ENCODE measurements at places on chromosomes 5 and 9.

- DNase-seq: peak; percentile 82
Measured at GRCh38 chr9:84296146-84296843, 44.3 kb downstream of the SLC28A3 start.

- no peak for DNase-seq
Measured at GRCh38 chr5:152288917-152289595, 116.0 kb downstream of the NMUR2 start.

GRCh38 chr9:101453776-101454570 lies 18.4 kb upstream of the ALDOB start:
- peak; percentile 19 for DNase-seq

GRCh38 chr5:157874861-157875260 lies 15.9 kb upstream of the CLINT1 start:
- no peak for DNase-seq

DNA sequence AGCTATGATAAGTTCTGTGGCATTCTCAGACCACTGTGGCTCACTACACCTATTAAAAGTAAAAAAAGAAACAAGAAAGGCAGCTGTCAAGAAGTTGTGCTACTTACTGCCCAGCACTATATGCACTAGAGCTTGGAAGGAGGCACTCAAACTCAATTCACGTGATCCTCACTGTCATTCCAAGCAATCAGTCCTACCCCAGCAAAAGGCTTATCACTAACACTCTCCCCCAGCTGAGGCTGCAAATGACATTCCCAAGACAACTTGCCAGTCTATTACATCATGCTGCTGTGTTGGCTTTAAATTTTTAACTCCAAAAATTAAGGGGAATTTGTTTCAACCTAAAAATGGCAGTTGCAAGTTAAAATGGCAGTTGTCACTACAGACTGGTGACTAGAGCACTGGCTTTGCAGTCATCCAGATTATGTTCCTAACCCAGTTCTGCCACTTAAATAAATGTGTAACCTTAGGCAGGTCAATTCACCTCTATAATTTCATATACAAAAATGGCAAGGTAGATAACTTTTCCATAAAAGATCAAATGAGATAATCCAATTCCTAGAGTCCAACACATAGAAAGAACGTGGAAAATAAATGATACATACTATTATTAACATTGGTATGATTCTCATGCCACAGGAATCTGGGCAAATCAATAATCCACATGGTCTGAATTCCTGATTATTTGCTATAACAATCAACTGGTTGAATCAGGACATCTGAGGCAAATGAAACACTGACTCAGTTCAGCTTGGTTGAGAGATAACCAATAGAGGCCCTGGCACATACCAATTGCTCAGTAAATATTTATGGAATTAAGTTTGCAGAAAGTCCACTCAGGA lies 52.4 kb downstream of the FBXW11 start:
- DNase-seq: peak; percentile 87

- no peak for DNase-seq
Measured at GRCh38 chr5:146137967-146138403, 32.6 kb upstream of the PLAC8L1 start.

DNA sequence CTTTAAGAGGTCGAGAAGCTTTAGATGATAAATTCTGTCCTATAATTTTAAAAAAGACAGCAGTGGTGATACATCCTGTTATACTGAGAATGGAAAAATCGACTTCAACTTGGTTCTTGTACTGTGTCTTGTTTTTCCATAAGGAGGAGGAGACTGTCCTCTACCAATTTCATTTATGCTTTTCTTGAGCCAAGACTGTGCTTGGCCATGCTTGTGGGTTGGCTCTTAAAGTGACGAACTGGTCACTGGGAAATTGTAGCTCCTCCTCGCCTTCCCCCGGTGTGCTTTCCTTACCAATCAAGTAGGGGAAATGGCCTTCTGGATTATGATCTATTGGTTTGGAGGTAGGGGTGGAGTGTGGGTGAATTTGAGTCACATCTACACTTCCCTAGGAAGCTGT lies 67.1 kb upstream of the HSPB3 start:
- no peak for DNase-seq

DNA sequence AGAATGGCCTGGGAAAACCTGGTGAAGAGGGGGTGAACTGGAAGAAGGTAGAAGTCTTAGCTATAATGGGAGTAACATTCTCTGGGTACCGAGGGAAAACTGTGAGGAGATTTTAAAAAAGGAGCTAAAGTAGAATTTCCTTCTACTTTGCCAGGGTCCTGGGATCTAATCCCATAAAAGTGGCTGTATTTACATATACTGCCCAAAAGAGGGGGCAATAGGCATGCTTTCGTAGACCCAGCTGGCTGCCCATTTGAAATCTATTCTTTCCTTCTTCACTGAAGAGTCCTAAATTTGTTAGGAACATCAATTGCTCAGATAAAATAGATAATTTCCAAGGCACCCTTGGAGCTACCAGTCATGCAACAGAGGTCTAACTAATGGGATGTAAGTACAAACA lies 159.2 kb downstream of the CDC42SE2 start:
- DNase-seq: peak; percentile 32

DNA sequence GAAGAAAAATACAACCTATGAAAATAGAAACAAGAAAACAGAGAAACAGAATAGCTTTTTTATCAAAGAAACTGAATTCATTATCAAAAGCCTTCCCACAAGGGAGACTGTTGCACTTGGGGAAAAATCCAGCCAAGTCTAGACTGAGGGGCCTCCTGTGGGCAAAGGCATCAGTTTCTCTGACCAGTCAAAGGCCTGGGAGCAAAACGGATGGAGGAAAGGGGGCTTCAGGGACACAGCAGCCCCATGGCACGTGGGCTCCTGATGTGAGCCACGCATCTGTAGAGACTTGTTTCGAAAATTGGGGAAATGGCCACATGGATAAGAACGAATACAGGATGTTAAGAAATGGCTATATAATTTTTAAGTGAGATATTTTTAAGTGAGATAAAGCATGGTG lies 21.1 kb downstream of the ZDHHC11B start:
- no peak for DNase-seq

DNA sequence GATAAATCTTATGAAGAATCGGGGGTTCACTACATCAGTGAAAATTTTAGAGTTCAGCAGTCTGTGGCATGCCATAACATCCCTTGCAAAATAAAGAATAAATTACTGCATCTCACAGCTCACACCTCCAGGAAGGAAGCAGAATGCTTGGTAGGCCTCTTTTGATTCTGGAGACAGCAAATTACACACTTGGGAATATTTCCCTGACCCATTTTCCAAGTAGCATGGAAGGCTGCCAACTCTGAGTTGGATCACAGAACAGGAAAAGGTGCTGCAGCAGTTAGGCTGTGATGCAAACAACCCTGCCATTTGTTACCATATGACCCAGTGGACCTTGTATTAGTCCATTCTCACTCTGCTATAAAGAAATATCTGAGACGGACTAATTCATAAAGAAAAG lies 293.5 kb downstream of the ASTN2 start:
- no peak for DNase-seq

GRCh38 chr5:149941795-149942194 lies 2.8 kb downstream of the PDE6A start:
- no peak for DNase-seq

DNA sequence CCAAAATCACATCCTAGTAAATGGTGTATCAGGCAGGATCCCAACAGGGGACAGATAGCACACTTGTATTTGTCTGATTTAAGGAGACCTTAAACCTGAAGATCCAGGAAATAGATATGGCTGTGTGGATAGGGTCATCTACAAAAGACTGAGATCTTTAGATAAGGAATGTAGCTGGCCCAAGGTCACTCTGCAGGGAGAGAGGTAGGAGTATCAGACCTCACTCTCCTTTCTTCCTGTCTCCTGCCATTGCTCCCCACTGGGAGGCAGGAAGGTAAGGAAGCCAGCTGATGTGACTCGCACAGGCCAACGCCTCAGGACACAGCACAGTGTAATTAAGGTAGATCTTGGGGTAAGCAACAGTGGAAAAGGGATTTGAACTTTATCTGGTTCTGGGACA lies 85.8 kb downstream of the PLPPR1 start:
- no peak for DNase-seq

DNA sequence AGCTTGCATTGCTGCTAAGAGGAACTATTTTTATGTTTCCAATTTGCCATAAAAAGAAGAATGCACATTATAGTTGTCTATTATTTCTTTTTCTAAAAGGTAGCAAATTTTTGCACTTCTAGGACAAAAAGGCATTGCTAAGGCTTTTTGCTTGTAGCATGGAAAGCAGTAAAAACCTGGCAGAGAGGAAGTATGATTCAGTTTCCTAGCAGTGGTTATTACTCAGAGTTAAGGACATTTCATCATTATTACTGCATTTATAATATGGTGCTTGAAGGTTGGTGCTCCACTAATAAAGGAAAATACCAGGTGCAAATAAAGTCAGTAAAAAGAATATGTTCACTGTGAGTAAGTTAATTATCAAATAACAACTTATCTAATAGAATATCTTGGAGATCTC lies 179.8 kb upstream of the PLPPR1 start:
- DNase-seq: no peak

DNA sequence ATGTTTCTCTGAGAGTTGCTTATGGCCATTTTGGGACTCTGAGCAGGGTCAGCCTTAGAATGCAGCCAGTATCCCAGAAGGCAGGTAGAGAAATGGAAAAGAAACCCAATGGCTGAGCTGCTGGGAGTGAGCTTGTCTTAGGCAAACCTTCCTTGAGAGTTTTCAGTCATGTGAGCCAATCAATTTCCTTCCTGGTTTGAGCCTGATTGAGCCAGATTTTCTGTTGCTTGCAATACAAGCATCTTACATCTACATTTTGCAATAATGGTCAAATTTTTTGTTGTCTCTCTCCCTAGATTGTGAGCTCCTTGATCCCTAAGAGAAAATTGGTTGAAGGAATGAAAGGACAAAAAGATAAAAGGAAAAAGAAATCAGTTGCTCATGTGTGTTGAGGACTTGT lies 155.3 kb downstream of the SNX18 start:
- DNase-seq: no peak

GRCh38 chr5:168360521-168361285 lies 69.3 kb downstream of the WWC1 start:
- DNase-seq: no peak

- peak; percentile 58 for DNase-seq
Measured at GRCh38 chr9:132069046-132069898, 10.4 kb downstream of the MED27 start.

- DNase-seq: no peak
Measured at GRCh38 chr9:97910357-97910756, 11.9 kb downstream of the TRMO start.

DNA sequence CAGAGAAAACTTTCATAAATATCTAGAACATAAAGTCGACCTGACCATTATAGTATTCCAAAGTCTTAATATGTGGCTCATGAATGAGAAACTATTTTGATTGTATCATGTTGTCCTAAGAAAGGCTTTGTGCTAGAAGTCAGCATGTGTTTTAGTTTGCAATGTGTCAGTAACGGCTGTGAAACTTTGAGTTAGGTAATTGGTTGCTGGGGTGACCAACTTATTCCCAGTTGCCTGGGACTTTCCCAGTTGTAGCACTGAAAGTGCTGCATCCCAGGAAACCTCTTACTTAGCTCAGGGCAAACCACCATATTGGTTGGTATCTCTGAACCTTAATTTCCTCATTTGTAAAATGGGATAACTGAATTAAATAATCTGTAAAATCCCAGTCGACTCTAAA lies 114.6 kb upstream of the SLC12A2 start:
- DNase-seq: no peak

DNA sequence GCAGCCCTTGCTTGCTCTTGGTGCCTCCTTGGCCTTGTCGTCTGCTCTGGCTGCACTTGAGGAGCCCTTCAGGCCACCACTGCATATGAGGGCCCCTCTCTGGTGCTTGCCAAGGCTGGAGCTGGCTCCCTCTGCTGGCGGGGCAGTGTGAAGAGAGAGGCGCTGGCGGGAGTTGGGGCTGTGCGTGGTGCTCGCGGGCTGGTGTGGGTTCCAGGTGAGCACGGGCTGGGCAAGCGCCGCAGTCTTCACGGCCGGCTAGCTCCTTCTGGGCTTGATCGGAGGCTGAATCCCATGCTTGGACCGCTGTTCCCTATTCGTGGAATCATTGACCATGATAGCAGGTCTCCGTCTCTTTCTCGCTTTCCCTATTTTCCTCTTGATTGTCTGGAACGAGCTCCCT lies 56.5 kb downstream of the XRCC4 start:
- no peak for DNase-seq

- DNase-seq: no peak
Measured at GRCh38 chr9:80375477-80375876, 803.7 kb downstream of the TLE4 start.

DNA sequence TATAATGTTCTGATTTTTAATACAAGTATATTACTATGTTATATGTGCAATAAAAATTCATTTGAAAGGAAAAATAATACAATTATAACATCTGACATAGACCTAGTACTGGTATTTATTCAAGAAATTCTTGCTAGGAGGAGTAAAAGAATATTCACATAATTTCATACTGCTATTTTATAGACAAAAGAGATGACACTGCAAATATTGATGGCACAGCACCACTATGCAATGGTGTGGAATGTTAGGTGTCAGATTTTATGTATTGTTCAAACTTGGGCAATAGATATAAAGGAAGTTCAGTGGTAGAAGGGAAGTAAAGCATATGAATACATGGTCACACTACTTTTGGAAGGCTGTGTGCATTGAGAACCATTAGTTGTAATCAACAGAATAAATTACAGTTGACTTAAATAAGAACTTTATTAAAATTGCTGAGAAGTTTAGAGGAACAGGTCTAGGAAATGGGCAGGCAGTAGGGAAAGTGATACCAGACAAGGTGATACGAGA lies 143.9 kb downstream of the OR2K2 start:
- DNase-seq: no peak

DNA sequence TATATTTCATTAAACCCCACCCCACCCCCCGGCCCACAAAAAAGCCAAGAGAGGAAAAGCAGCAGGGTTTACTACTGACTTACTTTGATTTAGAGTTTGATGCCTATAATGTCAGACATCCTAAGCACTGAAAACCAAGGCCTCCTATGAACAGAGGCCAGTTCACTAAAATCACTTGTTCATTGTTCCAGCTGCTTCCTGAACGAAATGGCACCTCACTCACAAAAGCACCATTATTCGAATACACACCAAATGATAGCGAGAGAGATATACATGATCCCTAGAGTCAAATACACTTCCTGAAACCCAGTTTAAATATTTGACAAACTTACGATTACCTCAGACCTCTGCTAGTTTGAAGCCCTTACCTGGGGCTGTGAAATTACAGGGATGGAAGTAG lies 66.6 kb downstream of the LPAR1 start:
- no peak for DNase-seq

- no peak for DNase-seq
Measured at GRCh38 chr5:133372293-133372937, 239.9 kb downstream of the FSTL4 start.

DNA sequence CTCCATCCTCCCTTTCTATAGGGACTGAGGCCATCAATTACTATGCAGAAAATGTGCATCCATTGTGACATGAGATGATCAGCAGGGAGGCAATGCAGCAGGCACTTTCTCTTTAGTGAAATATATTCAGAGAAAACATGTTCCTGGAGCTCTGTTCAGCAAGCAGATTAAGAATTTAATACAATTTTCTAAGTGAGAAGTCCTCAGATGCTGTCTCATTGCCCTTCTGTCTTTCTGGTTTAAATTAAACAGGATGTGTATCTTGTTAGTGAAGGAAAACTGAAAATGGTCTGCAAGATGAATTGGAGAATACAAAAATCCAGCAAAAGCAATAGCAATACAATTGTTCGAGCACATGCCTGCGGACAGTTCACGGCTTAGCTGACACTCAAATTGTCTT lies 445.8 kb upstream of the RIOK2 start:
- peak; percentile 1 for DNase-seq

Measured in EL (cell line).